Activated CD4-positive, alpha-beta T cell treated with anti-CD3 and anti-CD28 coated beads for 24 hours (primary cell): ENCODE measurements at places on chromosomes 16 and 17.
A peak's percentile ranks its signal among the peaks of the same experiment; 100 is the strongest.

- DNase-seq, result no peak
Measured at GRCh38 chr17:46139432-46140210, 53.6 kb downstream of the KANSL1 start.

- DNase-seq, result no peak
Measured at GRCh38 chr16:85400305-85401205, 212.6 kb upstream of the GSE1 start.

DNA sequence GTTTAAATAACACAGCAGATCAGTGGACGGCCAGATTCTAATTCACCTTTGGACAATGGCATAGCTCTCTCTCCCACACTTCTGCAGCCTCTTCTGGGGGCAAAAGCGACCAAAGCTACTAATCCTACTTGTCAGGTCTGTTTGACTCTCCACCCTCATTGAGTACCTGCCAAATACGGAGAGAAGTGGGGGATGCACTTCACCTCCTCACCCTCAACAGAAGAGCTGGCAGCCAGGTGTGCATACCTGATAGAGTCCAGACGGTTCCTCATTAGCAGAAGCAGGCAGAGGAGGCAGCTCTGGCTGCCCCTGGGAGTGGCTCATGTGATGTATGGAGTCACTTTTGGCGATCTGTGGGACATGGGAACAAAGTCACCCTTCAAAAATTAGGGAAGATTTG, 4.9 kb downstream of the DNAH3 start:
- no peak for DNase-seq

DNA sequence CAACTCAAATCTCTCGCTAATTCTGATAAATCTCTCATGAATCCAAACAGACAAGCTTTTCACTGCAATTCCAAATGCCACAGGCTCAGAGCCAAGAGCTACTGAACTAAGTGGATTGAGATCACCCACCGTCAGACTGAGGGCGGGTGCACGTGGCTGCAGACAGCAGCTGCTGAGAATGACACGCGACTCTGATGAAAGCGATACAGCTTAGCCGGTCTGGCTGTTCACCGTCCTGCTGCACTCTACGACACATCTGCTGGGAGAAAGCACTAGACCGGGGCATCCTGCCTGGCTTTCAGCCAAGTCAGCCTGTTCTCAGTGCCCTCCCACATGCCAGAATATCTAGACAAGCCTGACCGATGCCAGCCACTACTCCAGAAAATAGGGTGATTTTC, 42.6 kb downstream of the KLHDC4 start:
- no peak for DNase-seq

DNA sequence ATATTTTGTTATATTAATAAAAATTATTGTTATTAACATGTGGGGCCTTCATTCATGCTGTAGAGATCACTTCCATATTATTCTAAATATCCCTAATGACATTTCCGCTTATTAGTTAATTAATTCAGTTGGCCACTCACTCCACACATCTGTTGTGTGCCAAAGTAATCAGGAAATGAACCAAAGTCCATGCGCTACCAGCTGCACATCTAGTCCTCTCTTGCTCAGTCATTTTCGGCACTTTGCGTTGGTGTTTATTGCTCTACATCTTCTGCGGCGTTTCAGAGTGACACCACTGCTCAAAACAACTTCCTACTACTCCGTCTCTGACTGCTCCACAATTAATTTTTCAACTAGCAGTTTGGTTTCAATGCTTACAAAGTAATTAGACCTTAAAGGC, 101.4 kb upstream of the ZFHX3 start:
- DNase-seq, result no peak

DNA sequence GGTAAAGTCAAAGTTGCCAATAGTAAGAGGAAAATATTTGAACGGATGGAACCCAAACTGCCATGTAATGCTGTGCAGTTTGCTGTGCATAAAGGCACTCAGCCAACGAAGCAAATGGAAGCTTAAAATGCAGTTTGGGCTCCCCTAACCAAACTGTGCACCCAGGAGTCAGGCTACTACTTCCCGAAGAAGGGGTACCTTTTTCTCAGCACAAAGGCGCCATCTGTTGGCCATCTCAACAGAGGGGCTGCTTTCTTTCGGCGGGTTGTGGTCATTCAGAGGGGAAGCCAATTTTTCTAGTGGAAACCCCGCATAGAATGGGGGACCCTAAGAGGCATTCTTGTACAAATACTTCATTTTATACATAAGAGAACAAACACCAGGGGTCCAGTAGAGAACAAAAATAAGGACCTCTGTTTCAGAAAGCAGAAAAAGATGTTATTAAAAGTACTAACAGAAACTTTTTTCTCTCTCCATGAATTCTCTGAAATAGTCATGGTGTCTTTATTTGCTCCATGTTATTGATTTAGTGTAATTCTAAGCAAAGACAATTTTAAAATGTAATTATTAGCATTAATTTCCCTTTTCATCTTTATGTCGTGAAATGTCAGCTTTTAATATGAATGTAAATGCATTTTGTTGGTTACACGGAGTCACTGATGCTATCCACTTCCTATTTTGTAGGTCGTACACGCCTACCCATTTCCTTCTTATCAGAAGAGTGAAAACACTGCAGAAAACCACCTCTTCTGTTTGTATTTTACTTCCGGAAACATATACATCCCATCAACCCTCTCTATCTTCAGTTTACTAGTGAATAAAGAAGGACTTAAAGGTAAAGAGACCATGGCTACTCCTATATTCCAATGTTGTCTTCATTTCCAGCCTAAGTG, 453.3 kb downstream of the KCNJ2 start:
- DNase-seq, result no peak

DNA sequence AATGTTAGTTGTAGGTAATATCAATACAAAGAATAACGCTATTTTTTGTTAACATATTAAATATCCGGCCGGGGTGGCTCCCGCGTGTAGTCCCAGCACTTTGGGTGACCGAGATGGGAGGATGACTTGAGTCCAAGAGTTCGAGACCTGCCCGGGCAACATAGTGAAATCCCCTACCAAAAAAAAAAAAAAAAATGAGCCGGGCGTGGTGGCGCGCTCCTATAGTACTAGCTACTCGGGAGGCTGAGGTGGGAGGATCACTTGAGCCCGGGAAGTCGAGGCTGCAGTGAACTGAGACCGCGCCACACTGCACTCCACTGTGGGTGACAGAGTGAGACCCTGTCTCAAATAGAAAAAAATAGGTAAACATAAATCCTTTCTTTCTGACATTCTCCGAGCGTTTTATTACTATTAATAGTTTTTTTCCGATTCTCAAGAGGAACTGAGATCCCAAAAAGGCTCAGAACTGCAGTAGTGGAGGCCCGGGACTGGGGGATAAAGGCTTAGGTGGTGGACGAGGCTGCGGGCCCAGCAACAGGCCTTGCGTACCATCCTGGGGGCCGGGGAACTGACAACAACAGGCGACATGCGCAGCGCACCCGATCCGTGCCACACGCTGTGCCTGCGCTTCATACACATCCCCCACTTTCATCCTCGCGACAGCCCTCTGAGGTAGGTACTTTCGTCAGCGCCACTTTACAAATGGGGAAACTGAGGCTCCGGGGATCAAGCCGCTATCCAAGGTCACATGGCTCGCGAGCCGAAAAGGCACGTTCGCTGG, 919 bp downstream of the N4BP1 start:
- no peak for DNase-seq

- no peak for DNase-seq
Measured at GRCh38 chr16:78763821-78764440, 664.5 kb downstream of the WWOX start.

DNA sequence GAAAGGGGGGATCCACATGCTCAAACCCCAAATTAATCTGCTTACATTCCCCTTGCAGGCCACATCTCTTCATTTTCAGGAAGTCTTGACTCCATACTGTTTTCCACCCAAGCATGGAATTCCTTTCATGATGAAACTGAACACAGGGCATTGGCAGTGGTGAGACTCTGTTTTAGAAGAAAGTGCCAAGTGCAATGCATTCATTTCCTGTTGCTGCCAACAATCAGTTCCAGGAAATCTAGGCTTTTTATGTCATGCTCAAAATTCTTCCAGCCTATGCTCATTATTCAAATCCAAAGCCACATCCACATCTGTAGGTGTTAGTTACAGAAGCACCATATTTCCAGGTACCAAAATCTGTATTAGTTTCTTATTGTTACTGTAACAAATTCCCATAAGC, 4.1 kb downstream of the CCL2 start:
- DNase-seq, result no peak

DNA sequence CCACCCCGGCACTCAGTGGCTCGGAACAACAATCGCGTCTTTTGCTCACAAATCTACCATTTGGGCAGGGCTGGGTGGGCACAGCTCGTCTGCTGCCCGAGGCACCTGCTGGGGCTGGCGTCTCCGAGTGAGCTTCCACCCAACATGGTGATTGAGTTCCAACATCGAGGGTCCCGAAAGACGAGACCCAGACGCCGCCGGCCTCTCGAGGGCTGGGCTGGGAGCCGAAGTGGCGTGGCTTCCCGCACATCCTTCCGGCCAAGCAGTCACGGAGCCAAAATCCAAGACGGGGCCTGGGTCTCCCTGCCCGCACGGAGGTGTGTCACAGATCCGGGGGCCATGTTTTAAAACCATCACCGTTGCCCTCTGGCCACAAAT, 7.5 kb upstream of the ZFPM1 start:
- no peak for DNase-seq

- no peak for DNase-seq
Measured at GRCh38 chr17:76550712-76551615, 11.1 kb downstream of the PRCD start.

DNA sequence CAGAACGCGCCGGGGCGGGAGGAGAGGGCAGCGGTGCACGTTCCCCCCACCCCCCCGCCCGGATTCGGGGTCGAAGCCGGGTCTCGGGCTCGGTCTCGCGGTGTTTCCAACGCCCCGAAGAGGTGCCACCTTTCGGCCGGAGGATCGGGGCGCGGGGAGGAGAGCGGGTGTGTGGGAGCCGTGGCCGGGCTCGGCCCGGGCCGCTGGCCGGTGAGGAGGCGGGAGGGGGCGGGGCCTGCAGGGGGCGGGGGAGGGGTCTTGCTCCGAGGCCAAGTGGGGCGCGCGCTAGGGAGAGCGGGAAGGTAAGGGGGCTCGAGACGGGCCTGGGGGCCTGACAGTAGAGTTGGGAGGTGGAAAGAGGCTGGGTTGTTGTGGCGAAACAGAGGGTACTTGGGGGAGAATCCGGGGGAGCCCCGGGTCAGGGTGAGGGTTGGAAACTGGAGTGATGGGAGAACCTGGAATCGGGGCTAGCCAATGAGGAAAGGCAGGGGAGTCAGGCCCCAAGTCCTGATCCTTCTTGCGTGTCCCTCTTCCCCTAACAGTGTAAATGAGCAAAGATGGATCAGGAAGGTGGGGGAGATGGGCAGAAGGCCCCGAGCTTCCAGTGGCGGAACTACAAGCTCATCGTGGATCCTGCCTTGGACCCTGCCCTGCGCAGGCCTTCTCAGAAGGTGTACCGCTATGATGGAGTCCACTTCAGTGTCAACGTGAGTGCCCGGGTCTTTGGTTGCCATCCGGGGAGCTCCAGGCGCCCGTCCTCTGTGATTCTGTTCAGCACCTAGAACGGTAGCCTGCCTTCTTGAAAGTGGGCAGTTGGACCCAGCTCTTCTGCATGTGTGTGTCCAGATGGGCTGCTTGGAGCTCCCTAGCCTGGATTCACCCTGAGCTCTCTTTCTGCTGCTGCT, 873 bp downstream of the SETD1A start:
- no peak for DNase-seq

- no peak for DNase-seq
Measured at GRCh38 chr16:51941412-51941811, 605.5 kb downstream of the TOX3 start.

- no peak for DNase-seq
Measured at GRCh38 chr16:85098565-85098964, 13.7 kb downstream of the CIBAR2 start.

GRCh38 chr17:57302690-57303465, 46.6 kb downstream of the MSI2 start:
- no peak for DNase-seq

GRCh38 chr16:30065943-30066760, 592 bp downstream of the ALDOA start:
- no peak for DNase-seq

DNA sequence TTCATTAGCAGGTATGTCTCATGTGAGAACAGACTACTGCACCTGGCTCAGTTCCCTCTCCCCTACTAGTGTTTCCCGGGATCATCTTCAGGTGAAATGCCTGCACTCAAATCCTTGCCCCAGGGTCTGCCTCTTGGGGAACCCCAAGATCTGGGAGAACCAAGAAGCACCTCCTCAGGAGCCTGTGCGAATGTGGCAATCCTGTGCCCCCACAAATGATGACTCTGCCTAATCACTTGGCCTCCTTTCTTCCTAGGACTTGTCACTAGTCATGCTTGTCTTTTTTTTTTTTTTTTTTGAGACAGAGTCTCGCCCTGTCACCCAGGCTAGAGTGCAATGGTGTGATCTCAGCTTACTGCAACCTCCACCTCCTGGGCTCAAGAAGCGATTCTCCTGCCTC, 21.7 kb downstream of the ADAD2 start:
- no peak for DNase-seq

GRCh38 chr17:82891911-82892310, 52.1 kb upstream of the ZNF750 start:
- no peak for DNase-seq

DNA sequence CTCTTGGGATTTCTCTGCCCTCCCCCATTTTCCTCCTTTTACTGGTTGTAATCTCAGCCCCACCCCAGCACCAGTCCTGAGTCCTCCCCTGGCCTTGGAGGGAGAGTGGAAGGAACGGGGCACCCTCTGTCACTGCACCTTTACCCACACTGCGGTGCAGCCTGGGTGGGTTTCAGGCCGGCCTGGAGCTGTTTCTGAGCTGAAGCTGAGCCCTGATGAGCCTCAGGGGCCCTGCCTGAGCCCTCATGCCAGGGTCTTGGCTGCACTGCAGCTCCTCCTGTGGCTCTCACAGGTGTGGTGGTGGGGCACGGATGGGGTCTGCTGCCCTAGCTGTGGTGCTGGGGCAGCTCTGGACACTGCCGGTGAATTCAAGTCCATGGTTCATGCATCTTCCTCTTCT, 34.5 kb downstream of the RNF213 start:
- no peak for DNase-seq

DNA sequence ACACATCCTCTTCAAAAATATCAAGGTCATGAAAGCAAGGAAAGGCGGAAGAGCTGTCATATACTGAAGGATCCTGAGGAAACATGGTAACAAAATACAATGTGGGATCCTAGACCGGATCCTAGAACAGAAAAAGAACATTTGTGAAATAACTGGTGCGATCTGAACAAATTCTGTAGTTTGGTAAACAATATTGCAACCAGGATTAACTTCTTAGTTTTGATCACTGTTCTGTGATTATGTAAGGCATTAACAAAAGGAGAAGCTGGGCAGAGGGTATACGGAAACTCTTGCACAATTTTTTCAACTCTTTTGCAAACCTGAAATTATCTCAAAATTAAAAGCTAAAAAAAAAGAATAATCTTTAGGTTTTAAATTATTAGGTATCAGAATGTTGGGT, 109.7 kb downstream of the TRIM37 start:
- DNase-seq, result no peak

DNA sequence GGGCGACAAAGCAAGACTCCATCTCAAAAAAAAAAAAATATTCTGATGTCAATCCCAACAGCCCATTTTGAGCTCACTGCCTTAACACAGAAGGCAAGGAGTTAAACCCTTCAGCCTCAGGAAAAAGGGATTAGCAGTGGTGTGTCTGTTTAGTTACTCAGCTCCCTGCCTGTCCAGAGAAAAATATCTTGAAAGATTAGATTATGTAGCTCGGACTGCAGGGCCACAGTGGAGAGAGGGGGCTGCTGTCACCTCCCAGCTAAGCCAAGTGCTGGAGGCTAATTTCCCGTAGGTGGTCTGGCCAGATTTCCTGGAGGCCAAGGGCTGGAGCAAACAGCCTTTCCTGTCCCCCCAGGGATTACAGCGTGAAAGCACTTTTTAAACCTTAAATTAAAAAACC, 50.3 kb downstream of the C16orf95 start:
- DNase-seq, result no peak

GRCh38 chr17:74987418-74987908, at the start of gene CDR2L:
Gene CDR2L (plus strand): TSS chr17:74987632. CDS start chr17:74988044, 412 bp downstream.
- peak; percentile 90 for DNase-seq
